ENCODE measurements at places on chromosomes 7 and 10.

GRCh38 chr10:94173594-94173993 lies 179.9 kb downstream of the PLCE1 start:
- DNase-seq, result no peak

DNA sequence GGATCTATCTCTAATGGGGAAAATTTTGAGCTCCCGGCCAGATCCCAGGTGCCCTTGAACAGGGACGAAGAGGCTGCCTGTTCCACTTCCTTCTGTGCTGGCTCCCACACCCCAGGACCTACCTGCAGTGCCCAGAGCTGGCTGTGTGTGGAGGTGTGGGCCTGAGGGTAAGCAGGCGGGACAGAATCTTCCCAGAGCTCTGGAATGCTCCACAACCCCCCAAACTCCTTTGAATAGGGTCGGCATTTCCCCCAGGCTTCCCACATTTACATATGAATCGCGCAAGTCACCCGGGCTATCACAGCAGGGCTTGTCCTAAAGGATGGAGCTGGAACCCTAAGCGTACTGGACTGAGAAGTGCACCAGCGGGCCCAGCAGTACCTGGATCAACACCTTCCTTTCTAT lies 95.9 kb downstream of the DNMBP start:
- no peak for DNase-seq

DNA sequence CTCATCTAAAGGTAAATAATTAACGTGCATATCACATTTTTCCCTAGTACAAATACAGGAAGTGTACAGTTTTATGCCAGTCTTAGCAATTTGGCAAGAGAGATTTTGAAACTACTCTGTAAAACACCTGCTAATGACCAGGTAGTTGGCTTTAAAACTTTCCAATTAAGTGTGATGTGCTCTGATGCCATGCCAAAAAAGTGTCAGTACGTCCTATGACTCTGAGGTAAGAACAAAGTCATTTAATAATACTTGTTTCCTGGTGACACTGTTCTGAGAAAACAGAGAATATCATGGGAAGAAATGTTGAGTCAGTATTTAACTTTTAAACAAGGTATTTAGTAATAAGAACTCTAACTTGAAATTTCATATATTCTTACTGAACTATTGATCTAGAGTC lies 9.6 kb downstream of the PDZD8 start:
- no peak for DNase-seq

- DNase-seq, result no peak
These were observed 148.2 kb downstream of the RAPGEF5 start for GRCh38 chr7:22208799-22209198.

DNA sequence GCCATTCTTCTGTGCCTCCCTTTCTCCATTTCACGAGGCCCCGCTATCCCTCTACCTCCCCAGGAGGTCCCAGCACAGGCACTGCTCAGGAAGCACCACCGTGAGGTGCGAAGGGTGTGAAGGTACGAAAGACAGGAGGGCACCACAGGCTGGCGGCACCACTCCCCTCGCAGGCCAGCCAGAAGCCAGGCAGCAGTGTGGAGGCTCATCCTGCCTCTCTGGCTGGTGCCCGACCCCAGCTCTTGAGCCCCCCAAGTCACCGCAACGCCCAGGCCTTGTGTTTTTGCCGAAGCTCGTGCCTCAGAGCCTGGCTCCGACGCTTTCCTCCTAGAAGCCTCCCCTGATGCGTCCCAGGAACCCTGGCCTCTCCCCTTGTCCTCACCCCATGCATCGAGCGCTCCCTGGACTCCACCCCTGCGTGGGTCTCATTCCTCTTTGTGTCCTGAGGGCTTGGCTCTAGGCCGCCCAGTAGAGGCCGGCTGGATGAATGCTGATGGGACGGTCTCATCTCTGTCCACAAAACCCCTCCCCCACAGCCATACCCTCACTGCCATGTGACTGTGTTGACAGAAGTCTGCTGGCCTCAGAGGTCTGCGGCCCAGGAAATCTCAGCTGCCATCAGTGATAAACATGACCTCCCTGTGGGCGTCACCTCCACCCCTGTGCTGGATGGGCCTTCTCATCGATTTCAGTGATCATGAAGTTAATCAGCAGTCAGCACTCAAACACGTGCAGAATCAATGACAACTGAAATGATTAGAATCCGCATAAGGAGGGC lies 19.3 kb downstream of the BRI3 start:
- no peak for DNase-seq

DNA sequence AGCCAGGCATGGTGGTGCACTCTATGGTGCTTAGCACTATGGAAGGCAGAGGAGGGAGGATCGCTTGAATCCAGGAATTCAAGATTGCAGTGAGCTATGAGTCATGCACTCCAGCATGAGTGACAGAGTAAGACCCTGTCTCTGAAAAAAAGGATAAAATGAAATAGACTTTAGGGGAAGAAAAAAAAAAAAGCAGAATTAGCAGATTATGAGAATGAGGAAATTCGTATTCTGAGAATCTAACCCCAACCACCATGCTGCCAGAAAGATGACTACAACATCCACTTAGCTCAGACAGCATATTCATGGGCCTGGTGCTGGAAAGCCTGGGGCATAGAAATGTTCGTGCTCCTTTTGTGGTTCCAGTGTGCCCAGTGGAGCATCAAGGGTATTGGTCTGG lies 63.3 kb downstream of the TMEM26 start:
- DNase-seq, result no peak

- DNase-seq, result no peak
These were observed 60.2 kb downstream of the LSMEM1 start for GRCh38 chr7:112540839-112541577.

DNA sequence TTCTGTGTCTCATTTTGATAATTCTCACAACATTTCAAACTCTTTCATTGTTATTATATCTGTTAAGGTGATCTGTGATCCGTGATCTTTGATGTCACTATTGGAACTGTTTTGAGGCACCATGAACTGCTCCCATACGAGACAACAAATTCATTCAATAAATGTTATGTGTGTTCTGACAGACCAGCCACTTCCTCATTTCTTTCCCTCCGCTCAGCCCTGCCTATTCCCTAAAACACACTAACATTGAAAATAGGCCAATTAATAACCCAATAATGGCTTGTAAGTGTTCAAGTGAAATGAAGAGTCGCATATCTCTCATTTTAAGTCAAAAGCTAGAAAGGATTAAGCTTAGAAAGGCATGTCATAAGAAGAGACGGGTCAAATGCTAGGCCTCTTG lies 45.2 kb downstream of the RNF133 start:
- no peak for DNase-seq

- no peak for DNase-seq
These were observed 22.8 kb downstream of the ANTXRL start for GRCh38 chr10:46309511-46310142.

DNA sequence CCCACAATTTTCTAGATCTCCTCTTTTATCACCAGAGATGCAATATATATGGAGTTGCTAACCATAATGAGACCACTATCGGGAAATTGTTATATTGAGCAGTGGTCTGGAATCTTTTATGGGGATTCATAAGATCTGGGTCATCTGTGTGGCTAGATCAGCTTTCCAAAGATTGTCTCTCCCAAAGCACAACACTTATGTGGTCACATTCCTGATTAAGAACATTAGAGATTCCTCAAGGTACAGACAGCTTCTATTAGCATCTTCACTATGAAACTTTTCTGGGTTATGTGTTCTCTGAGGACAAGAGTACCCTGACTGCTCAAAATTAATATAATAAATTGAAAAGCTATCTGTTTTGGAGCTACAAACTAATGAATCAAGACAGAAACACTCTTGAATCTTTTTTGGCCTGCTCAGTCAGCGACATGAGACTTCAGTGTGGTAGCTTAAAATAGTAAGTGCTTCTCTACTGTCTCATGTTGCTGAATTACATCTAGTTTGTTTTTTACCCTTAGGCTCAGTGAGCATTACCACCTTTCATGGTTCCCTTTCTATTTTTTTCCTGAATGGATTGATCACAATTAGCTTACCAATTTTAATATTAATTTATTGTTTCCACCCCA lies 42.6 kb upstream of the STRIP2 start:
- DNase-seq, result no peak

DNA sequence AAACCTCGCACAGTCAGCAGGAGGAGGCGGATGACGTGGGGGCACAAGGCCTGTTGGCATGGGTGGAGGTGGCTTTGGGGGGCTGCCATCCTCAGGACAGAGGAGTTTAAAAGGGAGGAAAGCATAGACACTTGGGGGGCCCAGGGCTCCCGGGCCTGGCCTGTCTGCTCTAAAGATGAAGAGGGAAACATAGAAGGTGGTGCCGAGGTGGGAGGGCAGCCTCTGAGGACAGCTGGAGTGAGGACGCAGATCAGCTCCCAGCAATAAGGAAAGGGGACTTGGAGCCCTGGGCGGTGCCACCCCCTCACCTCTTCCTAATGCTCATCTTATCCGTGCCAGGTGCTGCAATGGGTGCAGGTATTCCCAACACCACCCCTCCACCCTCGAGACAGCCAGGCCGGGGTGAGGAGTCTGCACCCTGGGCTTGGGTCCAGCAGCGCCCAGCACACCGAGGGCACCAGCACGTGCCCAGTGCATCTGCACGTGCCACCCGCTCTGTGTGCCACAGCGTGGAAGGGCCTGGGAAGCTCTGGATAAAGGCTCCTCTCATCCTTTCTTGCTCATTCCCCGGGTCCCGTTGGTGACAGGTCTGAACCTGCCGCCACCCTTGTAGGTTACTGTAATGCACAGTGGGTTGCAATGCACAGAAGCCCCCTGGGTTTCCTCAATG lies 566.0 kb upstream of the FOXK1 start:
- DNase-seq, result no peak

GRCh38 chr7:831596-832166 lies 595 bp upstream of the SUN1 start:
- no peak for DNase-seq

GRCh38 chr10:29804025-29804852 lies 169.5 kb upstream of the SVIL start:
- DNase-seq, result no peak

DNA sequence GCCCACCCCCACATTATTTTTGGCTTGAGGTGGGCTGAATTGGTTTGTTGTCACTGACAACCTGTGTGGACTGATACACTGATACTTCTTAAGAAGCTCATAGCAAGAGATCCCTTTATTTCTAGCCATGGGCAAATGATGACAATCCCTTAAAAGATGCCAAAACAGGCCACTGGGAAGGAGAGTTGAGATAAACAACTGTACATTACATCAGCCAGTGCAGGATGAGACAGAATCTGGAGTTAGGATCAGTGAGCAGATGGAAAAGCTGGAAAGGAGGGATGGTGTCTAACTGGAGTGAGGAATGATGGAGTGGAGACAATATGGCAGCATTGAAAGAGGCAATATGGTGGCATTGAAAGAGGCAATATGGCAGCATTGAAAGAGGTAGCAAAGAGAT lies 195.9 kb upstream of the LYZL2 start:
- no peak for DNase-seq

- DNase-seq, result no peak
These were observed 641.8 kb upstream of the FOXK1 start for GRCh38 chr7:4040109-4040928.

GRCh38 chr7:135392701-135393100 lies 117.2 kb downstream of the CNOT4 start:
- DNase-seq, result no peak

DNA sequence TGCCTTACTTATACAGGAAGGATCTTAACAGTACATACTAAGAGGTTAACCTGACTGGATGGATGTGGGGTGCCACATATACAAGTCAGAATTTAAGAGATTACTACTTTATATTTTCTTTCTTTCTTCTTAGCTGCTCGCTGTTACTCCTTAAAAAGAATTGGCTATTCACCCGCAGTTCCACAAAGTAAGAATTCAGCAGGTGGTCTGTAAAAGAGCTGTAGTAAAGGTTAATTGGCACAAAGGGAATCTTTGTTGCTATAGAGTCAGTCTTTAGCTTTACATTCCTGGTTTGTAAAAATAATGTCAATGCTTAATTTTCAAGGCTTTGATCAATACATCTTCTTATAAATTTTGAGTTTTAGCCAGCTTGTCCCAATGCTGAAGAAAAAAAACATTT lies 43.2 kb downstream of the RALA start:
- no peak for DNase-seq

GRCh38 chr10:110704906-110705476 lies 60.9 kb downstream of the RBM20 start:
- DNase-seq, result no peak

- DNase-seq, result no peak
These were observed 132.3 kb downstream of the THSD7A start for GRCh38 chr7:11699666-11700065.

DNA sequence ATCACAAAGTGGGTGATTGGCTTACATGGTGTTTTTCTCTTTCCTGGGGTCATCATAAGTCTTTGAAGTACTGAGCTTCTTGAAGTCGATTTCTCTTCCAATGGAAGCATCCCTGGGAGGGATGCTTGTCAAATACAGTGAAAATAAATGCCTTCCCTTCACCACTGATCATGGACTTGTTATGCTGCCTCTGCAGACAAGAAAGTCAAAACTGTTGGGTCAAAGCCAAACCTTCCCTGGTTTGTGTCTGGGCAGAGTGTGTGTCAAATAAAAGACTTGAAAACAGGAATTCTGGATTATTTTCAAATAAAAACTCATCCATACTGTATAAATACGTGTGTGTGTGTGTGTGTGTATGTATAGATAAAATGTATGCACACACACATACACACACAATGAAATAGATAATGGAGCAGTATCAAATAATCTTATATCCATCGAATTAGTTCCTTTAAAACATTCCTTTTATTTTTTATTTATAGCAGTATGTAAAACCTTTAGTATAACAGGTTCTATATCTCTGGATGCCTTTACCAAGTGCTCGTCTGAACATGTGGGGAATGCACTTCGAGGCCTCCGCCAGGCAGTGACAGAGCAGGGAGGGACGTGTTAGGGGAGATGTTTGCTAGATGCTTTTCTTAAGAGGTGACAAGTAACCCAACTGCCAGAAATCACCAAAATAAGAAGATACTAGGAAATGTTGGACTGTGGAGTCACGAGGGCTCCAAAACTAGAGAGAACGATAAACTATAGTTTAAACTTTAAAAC lies 27.2 kb upstream of the WNT16 start:
- no peak for DNase-seq

- no peak for DNase-seq
These were observed 308.8 kb upstream of the ZNF32 start for GRCh38 chr10:43957267-43958070.

DNA sequence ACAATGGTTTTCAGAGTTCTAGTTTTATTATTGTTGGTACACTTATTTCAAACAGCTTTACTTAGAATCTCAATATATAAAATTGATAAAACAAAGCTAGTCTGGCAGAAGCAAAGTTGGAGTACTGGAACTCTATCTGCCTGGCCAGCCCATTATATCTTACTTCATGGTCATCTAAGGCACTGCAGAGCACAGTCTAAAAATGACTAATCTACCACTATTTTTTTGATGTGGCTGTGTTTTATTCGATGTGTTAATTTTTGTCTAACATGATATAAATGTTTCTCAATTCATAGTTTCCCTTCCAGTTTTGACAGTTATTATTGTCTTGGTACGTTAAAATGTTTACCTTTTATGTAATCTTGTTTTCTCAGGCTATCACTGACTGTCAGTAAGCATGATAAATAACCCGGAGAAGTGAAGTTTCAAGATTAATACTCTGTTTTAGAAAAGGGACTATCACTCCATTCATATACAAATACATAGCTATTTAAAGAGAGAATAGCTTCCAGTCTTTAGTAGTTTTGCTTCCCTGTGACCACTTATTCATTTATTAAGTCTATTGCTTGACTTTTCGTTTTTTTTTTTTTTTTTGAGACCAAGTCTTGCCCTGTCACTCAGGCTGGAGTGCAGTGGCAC lies 60.6 kb upstream of the CSTF2T start:
- no peak for DNase-seq

Data from activated naive CD4-positive, alpha-beta T cell (primary cell).